Caki2 (cell line): ENCODE measurements at places on chromosomes 2 and 18.

DNA sequence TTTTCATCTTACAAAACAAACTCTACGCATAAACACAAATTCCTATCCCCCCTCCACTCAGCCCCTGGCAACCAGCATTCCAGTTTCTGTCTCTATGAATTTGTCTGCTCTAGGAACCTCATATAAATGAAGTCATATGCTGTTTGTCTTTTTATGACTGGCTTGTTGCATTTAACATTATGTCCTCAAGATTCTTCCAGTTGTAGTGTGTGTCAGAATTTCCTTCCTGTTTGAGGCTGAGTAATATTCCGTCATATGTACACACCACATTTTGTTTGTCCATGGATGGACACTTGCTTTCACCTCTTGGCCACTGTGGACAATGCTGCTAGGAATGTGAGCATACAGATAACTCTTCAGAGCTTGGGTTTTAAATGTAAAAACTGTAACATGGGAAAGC lies 272.1 kb downstream of the GBX2 start:
- DNase-seq = no peak

DNA sequence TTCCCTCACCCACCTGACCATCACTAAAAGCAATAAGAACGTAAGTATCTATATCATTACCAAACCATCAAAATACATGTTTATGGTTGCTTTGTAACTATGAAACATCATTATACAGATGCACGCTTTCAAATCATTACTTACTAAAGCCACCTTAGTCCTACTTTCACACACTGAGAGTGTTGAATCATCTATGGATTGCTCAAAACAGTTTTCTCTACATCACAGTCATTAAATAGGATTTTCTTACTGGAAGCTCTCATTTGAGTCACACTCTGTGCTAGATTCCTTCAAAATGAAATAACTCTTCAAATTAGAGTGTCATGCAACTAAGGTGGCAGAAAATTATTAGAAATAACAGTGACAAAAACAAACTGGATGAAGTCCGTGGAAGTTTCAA lies 878.4 kb downstream of the CPS1 start:
- no peak for DNase-seq

- DNase-seq = no peak
These were observed 26.0 kb upstream of the IGFBP2 start for GRCh38 chr2:216607277-216607560.

GRCh38 chr2:120419073-120419472 lies 73.1 kb downstream of the INHBB start:
- no peak for DNase-seq

GRCh38 chr18:34330308-34330707 lies 105.6 kb upstream of the NOL4 start:
- DNase-seq = no peak
